ENCODE measurements at places on chromosomes 12 and 14.

- DNase-seq, result no peak
Observed at GRCh38 chr14:54109521-54110120, 153.0 kb upstream of the BMP4 start.

GRCh38 chr12:52191841-52192791 is at the start of gene KRT80:
Gene KRT80 (minus strand): TSS chr12:52192014. CDS start chr12:52191902, 112 bp downstream.
- peak; percentile 61 for DNase-seq

- DNase-seq, result no peak
Observed at GRCh38 chr14:99064262-99064954, 207.6 kb downstream of the BCL11B start.

DNA sequence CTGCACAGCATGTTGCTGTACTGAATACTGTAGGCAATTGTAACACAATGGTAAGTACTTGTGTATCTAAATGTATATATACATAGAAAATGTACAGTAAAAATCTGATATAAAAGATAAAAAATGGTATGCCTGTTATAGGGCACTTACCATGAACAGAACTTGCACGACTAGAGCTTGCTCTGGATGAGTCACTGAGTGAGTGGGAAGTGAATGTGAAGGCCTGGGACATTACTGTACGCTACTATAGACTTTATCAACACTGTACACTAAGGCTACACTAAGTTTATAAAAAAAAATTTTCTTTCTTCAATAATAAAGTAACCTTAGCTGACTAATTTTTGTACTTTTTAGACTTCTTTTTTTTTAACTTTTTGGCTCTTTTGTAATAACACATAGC is 24.2 kb upstream of the NEDD1 start:
- DNase-seq, result no peak

DNA sequence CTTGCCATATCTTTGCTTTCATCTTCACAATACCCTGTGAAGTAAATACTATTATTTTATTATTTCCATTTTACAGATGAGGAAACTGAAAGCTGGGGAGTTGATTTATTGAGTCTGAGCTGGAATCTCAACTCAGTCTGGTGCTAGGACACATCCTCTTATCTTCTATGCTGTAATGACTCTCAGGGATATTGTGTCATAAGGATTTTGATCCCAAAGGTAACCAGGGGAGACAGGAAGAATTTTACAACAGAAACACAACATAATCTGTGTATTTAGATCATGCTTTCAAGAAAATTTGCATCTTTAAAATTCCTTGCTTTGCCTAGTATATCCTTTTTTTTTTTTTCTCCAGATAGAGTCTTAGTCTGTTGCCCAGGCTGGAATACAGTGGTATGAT is 123.3 kb upstream of the BTG1 start:
- no peak for DNase-seq

DNA sequence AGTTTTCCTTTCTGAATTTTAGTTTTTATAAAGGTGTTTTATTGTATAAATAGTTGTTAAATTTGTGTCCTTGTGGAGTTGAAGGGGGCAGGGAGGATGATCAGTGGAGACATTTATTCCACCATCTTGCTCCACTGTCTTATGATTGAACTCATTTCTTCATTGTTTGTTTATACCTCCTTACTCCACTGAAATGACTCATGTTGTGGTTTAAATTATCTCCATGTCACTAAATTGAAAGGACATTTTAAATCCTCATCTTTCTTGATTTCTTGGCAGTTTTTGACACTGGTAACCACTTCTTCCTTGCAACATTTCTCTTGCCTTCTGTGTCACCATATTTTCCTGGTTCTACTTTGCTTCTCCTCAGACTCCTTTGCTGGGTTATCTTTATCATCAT is 23.6 kb upstream of the FERMT2 start:
- no peak for DNase-seq

DNA sequence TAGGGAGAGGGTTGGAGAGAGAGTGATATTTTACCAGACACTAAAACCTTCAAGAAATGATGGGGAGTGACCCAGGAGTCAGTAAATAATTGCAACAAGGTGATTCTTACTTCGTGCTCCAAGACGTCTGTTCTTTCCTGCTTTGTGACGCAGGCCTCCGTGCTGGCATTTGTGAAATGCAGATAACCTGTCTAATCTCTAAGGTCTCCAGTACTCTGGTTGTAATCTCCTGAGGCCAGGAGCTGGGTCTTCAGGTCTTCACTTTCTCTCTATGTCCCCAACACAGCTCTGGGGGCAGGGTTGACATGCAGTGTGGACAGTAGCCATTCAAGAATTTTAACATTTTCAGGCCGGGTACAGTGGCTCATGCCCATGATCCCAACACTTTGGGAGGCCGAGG is 53.1 kb downstream of the CD9 start:
- no peak for DNase-seq

DNA sequence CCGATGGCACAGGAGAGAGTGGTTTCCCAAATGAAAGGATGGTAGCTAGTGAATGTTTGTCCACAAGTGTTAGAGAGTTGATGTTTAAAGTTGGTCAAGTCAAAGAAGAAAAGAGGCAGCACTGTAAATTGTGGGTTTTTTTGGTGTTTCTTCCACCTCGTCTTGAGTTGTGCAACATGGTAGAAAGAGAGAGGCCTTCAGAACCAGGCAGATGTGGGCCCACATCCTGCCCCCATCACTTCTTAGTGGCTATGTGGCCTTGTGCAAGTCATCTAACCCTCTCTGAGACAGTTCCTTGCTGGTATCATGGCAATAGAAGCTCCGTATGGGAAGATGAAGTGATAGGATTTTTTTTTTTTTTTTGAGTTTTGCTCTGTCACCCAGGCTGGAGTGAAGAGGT is 60.8 kb downstream of the NDUFA12 start:
- no peak for DNase-seq

DNA sequence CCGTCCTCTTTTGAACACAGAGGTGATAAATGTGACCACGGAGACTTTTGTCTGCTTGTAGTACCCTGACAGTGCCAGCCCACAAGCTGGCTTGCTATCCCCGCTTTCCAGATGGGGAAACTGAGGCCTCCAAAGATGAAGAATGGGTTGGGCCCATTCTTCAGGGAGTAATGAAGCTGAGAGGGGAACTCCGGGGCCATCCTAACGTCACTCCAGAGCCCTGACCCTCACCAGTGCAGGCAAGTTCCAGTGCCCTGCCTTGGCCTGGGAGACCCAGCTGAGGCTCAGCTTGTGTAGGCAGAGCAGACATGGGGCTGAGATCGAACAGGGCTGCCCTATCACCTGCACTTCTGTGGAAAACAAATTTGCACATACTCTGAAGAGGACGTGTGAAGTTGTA is 277.1 kb downstream of the DPF3 start:
- DNase-seq, result no peak

DNA sequence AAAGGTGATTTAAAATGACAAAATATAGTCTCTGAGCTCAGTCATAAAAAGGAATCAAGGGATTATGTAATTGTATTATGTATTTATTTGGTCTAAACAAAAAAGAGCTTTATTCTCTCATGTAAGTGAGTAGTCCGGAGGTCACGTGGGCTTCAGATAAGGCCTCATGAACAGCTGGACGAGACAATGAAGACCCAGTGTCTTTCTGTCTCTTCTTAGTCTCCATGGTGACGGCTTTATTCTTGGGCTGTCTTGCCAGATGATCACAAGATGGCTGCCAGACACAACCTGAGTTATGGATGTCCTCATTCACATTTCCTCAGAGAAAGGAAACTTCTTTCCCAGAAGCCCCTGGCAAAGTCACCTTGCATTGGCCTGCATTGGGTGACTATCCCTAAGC is 98.6 kb downstream of the ARF6 start:
- no peak for DNase-seq

DNA sequence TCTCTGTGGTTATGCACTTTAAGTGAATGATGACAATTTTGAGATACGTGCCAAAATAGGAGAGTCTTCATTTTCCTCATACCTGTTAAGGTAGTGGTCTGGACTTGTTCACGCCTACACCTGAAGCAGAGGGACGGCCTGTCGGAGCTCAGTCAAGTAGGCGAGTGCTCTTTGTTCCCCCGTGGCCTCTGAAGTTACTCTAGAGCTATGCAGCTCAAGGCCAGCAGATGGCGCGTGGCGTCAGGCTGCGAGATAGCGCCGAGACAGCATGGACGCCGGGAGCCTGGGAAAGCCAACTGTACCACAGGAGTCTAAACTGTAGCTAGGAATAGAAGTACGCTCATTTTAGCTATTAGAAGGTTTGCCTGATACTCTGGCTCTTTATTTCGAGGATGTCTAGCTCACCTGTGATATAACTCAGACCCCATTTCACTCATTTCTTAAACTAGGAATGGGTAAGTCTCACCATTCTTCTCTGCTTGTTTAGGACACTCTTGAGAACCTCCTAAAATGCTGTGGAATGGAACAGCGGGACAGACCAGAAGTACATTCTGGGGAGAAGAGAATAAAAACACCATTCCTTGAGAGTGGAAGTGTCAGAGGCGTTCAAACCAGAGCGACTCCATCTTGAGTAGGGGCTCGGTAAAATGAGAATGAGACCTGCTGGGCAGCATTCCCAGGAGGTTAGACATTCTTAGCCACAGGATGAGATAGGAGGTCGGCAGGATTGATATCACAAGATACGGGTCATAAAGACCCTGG is 267.4 kb upstream of the HMGA2 start:
- peak; percentile 50 for DNase-seq

GRCh38 chr12:25797949-25798348 is 160.5 kb upstream of the RASSF8 start:
- no peak for DNase-seq

- DNase-seq, result no peak
Observed at GRCh38 chr14:65180725-65181025, 78.4 kb upstream of the MAX start.

DNA sequence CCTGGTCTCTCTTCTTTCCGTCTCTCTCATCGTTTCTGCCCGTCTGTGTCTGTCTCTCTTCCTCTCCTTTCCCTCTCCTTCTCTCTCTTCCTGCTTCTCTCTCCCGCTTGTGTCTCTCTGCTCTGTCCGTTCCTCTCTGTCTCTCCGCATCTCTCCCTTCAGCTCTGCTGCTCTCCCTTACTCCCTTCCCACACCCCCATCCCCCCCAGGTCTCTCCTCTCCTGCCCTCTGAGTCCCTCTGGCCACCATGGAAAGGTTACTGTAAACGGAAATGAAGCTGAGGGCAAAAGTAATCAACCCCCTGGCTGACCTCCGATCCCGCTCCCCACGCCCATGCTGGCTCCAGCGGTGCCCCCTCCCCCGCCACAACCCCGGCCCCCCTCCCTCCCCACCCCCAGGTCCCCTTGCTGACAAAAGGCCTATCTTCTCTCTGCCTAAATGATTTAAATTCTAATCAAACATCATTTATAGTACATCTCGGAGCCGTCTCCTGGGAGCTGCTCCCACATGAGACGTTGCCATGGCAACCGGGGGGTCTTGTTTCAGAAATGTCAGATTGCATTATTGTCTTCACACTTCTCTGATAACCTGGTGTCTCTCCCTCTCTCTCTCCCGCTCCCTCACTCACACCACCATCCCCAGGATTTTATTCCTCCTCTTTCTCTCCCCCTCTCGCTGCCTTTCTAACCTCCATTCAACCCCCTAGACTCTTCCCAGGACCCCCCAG is 203.8 kb downstream of the RBM19 start:
- peak; percentile 84 for DNase-seq

DNA sequence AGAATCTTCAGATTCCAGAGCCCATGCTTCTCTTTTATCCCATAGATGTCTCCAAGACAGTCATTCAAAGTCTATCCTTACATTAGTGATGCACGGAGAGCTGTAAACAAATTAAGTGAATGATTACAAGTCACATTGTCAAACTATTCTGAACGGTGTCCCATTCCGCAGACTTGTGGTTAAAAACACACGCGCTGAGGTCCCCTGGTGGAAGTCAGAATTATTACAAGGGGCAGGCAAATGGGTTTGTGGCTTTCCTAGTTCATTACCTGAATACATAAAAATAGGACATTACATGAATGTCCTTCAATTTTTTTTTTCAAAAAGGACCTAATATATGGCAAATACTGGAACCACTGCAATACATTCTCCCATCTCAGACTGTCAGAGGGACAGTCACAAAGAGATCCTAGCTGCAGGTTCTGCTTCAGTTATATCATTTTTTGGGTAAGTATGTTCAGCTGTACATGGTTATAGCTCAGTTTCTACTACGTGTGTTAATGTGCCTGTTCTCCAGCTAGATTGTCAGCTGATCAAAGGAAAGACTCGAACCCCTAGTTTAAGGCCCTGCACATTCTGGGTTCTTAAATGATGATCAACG is 53.1 kb upstream of the STON2 start:
- peak; percentile 57 for DNase-seq

- no peak for DNase-seq
Observed at GRCh38 chr14:103073367-103073875, 10.6 kb upstream of the LBHD2 start.

GRCh38 chr12:108757856-108758255 is 26.5 kb upstream of the CORO1C start:
- peak; percentile 94 for DNase-seq

GRCh38 chr12:102114212-102114611 is 5.7 kb downstream of the NUP37 start:
- no peak for DNase-seq

GRCh38 chr14:102610968-102611811 is 18.7 kb downstream of the RCOR1 start:
- DNase-seq, result no peak

GRCh38 chr12:13559318-13559978 is 362.9 kb downstream of the EMP1 start:
- DNase-seq, result no peak

DNA sequence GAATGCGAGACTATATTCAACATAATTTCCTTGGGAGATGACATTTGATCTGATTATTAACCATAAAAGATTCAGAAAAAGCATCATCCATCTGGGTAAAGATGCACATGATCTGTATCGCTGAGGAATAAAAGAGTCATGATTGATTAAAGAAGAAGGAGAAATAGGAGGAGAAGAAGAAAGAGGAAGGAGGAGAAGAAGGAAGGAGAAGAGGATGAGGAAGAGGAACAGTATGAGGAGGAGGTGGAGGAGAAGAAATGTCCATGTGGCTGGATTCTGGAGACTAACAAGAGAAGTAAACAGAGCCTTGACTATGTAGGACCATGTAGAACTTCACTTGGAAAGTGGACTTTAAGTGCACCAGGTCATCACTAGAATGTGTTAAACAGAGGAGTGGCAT is 947.4 kb downstream of the LRFN5 start:
- no peak for DNase-seq

DNA sequence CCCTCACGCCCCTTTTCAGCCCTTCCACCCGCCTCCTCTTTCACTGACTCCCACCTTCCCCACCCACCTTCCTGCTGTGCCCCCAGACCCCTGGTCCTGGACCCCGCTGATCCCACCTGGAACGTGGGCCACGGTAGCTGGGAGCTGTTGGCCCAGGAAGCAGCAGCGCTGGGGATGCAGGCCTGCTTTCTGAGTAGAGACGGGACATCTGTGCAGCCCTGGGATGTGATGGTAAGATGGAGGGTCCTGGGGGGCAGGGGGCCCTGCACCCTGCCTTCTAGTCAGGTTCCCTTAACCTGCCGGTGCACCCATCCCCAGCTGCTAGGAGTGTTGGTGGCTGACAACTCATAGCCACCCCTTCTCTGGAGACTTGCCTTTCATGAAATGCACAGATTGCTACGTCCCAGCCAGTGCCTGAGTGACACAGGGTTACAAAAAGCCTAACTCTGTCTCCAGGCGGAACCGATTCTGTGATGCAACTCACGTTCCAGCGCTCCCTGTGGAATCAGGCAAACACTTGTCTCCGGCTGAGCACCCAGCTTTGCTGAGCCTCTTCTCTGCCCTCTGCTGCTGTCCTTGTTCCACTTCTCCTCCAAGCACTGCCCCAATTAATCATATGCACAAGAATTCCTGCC is 15.0 kb upstream of the OAS2 start:
- DNase-seq, result no peak

GRCh38 chr12:59304077-59304721 is 291.6 kb upstream of the SLC16A7 start:
- DNase-seq, result no peak

All from NCI-H2171 (cell line).